Inflammatory macrophage treated with lipopolysaccharide for 1 hour (primary cell): ENCODE measurements at places on chromosomes 5 and 9.

DNA sequence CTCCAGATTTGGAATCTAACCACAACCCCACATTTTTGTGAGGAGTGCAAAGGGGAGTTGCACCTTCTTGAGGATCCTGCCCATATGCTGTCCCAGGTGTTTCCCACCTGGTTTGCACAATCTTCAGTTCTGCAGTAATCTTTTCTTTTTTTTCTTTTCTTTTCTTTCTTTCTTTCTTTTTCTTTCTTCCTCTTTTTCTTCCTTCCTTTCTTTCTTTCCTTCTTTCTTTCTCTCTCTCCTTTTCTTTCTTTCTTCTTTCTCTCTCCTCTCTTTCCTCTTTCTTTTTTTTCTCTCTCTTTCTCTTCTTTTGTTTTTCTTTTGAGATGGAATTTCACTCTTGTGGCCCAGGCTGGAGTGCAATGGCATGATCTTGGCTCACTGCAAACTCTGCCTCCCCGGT, 90.0 kb upstream of the FANCC start:
- DNase-seq, result no peak

GRCh38 chr9:22010866-22011625, 1.9 kb upstream of the CDKN2B start:
- DNase-seq, result no peak

DNA sequence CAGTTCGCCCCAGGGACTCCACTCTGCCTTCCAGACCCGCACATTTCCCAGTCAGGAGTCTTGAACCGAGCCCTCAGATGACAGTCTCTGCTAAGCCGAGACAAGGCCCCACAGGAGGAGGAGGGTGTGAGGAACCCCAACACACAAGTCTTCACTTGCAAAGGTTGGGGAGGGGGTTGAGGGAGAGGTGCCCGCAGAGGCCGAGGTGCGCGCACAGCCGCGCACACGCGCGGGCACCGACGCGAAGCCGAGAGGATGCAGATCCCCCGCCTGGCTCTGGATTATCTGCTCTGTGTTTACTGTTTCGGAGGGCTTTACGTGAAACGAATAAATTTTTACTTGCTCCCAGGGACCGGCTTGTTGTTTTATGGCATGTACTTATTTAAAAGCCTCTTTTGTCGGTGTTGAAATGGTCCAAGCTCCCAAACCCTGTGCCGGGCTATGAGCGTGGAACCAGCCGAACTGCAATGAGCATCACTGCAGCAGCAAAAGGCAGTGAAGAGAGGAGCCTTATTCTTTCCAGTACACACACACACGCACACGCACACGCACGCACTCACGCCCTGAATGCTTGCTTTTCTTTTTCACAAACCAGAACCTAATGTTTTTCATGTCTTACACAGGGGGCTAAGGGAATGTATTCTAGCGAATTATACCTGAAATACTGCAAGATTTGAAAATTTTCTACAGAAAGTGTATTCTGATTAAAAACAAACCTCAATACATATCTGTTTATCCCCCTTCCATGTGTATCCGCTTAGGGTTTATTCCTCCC, 297.7 kb downstream of the PARP8 start:
- DNase-seq, result no peak

GRCh38 chr5:179431221-179431824, 86.1 kb upstream of the ADAMTS2 start:
- DNase-seq, result peak; percentile 77

GRCh38 chr5:64229163-64229774, 63.6 kb downstream of the RNF180 start:
- peak; percentile 1 for DNase-seq

DNA sequence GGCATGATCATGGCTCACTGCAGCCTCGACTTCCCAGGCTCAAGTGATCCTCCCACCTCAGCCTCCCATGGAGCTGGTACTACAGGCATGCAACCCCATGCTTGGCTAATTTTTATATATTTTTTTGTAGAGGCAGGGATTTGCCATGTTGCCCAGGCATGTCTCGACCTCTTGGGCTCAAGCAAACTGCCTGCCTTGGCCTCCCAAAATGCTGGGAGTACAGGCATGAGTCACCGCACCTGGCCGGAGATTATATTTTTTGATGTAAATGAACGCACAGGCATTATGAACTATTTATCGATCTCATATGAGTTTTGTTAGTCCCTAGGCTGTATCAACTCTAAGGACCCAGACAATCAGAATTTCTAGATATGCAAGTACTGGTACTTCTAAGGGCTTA, 25.5 kb upstream of the CEP120 start:
- no peak for DNase-seq

GRCh38 chr9:124366476-124367220, 48.6 kb downstream of the PSMB7 start:
- DNase-seq, result peak; percentile 47

DNA sequence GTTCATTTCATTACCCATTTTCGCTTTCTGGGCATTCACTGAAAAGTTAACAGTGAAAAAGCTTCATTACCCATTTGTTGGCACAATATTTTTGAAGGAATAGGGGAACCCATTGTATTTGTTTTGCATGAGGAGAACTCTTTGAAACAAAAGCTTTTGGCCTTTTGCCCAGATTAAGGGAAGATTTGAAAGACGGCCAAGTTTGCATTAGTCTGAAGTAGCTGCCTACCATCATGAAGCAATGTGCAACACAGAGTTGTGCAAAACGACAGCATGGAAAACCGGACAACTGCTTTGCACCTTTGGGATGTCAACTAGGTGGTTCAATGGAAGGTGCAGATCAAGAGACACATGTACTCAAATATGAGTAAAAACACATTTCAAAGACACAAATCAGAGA, 84.9 kb downstream of the TRPM3 start:
- no peak for DNase-seq

DNA sequence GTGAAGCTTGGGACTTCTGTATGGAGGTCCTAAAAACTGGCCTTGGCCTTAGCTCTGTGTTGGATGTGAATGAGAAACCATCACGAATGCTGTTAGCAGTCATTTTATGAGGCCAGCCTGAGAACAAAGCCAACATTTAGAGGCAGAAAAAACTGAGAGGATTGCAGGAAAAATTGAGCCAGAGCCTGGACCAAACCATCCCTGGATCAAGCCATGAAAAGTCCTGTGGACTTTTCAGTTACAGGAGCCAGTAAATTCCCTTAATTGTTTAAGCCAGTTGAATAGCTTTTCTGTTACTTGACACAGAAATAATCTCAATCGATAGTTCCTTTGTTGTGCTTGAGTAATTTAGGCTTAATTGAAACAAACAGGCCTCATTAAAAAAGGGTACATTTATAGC, 42.6 kb upstream of the SPATA31D4 start:
- DNase-seq, result no peak

- no peak for DNase-seq
Measured at GRCh38 chr9:74940600-74940999, 12.1 kb downstream of the C9orf40 start.

DNA sequence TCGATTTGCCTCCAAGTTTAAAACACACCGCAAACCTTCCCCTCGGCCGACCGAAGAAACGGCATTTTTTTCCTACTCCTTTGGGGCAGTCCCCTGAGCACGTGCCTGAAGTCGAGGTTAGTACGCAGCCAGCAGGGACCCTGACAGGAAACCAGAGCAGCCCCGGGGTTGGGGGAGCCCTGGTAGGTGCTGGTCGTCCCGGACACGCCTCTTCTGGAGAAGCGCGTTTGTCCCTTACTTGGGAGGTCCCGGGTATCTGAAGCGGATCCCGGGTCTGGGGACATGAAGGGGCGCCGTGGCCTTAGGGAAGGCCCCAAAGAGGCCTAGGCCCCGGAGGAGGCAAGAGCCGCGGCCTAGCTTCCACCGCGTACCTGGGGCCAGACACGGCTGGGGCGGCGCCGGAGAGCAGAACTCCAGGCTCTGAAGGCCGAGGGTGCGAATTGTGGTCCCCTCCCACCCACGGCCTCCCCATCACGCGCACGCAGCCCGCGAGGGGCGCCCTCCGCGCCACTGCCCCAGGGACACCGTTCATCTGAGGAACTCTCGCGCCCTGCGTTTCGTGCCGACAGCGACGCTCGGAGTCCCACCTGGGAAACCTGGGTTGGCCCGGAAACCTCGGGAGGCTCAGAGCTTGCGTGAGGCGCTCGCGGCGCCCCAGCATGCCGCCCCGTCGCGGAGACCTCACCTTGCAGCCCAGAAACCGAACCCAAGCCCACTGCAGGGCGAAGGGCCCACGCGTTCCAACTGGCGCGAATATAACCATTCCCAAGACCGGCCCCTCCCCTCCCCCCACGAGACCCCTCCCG, 10.4 kb downstream of the OTP start:
- no peak for DNase-seq

DNA sequence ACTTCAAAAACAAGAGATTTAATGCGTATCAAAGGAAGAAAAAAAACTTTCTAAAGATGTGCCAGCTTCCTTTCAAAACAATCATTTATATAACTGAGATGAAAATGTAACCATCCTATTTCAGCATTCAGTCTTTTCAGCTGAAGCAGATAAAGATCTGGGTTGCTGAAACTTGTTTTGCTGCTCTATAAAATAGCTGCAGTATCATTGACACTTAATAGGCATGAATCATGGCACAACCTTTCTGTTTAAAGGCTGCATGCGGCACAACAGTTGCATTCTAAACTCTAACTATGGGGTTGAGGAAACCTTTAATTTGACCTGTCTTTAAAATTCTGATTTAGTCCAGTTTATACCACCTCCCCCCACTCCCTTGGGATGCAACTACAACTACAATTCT, 196.7 kb downstream of the MPDZ start:
- DNase-seq, result no peak

- no peak for DNase-seq
Measured at GRCh38 chr9:131522257-131523085, 8.6 kb downstream of the UCK1 start.

DNA sequence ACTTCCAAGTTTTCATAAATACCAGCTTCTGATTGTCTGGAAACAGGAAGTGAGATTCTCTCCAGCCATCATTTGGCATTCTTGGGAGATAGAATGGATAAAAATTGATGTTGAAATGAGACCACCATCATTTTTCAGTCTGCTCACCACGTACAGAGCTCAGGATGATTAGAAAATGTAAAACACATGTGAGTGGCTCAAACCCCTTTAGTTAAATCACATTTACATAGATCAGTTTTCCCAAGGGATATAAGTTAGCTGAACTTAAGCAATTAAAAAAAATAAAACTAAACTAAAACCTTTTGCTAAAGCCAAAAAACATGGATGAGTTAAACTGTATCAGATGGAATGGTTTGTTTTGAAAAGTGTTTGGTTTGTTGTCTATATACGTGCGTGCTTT, 37.1 kb upstream of the GDNF start:
- no peak for DNase-seq

DNA sequence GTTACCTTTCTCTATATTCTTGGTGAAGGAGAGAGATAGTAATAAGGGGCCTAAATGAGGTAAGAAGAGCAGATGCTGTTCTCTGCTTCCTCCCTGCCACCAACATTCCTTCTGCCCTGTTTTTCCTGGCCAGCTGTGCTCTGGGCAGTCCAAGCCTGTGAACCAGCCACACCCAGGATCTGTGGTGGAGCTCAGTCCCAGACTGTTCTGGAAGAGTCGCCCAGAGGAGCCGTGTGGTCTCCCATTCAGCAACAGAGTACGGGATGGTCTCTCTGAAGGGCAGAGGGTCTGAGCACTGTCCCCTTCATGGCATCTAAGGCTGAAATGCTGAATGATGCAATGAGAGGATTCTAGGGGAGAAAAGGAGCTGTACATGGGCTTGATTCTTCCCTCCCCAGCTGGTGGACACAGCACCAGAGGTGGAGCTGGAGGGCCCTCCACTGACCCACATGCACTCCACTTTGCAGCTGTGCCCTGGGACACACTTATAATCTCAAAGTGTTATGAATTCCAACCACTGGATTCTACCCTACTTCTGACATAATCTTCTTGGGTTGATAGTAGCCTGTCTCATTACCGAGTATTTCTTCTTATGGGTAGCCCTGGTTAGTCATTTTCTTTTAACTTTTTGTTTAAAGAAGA, 70.8 kb upstream of the RPS23 start:
- DNase-seq, result no peak

GRCh38 chr5:79014631-79015030, 29.5 kb upstream of the ARSB start:
- DNase-seq, result no peak

- no peak for DNase-seq
Measured at GRCh38 chr9:132637801-132638200, 32.0 kb downstream of the DDX31 start.

DNA sequence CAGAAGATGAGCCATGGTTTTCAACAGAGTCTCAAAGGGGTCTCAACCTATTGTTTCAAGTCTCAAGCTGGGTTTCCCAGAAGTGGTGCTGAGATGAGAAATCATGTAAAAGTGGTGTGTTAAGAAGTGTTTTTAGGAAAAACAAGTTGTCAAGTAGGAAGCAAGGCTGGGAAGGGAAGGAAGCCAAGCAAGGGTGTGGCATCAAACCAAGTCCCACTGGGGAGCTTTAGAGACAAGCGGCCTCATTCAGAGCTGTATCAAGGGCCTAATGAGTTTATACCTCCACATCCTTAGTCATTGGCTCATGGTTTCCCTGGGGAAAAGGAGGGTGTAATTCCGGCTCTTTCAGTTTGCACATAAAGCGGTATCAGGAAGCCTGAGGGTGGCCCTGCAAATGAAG, 26.4 kb upstream of the GABRB2 start:
- no peak for DNase-seq

GRCh38 chr5:22612928-22613327, 240.2 kb downstream of the CDH12 start:
- DNase-seq, result no peak

DNA sequence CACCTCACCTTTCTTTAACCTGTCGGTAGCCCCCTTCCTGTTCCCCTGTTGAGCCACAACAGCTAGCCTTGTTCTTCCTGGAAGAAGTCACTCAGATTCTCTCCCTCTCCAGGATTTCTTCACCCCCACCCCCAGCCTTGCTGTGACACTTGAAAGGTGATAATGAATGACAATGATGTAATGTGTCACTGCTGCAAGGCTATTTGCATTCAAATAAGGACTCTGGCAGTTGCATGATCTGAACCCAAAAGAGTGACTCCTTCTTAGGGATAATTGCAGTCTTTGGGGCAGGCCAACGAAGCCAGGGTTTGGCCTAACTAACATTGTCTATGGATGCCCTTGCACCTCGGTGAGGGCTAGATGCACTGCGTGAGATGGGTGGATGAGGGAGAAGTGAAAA, 154.4 kb upstream of the CLINT1 start:
- no peak for DNase-seq

GRCh38 chr5:531101-531748, 7.0 kb upstream of the SLC9A3 start:
- no peak for DNase-seq
